ENCODE measurements at places on chromosomes 2 and 18. TPM values are rescaled to one million over a fixed set of nuclear protein-coding genes. Genes with fewer than 3 reads are reported as not detected.

G6PC2 gene
- not detected for total RNA-seq

MALL gene
- total RNA-seq: 4.0 TPM

GDF7 gene
- total RNA-seq: 0.29 TPM

ASTL gene
- not detected for total RNA-seq

SNORC gene
- total RNA-seq: 4.0 TPM

All from adrenal gland (tissue), 19 donors.